SK-N-SH treated with all-trans-retinoic acid at 6 μM for 48 hours (cell line): ENCODE measurements at places on chromosomes 7 and 10.

- ATAC-seq: no peak
These were observed 6.8 kb upstream of the TRUB1 start for GRCh38 chr10:114931072-114931679.

GRCh38 chr7:116647290-116647689, 24.7 kb upstream of the MET start:
- no peak for ATAC-seq

GRCh38 chr10:129319934-129320333, 147.1 kb upstream of the MGMT start:
- ATAC-seq: no peak

DNA sequence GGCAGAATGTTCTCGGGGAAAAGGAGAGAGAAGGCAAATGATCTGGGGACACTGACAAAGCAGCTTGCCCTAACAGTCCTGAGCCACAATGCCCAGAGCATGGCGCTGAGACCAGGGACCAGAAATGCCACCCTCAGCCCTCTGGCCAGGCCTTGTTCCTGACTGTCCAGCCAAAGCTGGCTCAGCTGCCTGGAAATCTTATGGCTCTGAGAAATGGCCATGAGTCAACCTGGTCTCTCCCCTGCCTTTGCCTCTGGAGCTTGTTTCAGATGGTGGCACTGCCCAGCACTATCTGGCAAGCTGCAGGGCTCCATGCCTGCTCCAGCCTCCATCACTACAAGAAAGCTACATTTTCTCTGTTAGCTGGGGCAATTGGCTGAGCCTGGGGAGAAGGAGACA, 90.5 kb upstream of the PLXNA4 start:
- ATAC-seq: peak; percentile 37; the same call in 2 of the 3 replicates

DNA sequence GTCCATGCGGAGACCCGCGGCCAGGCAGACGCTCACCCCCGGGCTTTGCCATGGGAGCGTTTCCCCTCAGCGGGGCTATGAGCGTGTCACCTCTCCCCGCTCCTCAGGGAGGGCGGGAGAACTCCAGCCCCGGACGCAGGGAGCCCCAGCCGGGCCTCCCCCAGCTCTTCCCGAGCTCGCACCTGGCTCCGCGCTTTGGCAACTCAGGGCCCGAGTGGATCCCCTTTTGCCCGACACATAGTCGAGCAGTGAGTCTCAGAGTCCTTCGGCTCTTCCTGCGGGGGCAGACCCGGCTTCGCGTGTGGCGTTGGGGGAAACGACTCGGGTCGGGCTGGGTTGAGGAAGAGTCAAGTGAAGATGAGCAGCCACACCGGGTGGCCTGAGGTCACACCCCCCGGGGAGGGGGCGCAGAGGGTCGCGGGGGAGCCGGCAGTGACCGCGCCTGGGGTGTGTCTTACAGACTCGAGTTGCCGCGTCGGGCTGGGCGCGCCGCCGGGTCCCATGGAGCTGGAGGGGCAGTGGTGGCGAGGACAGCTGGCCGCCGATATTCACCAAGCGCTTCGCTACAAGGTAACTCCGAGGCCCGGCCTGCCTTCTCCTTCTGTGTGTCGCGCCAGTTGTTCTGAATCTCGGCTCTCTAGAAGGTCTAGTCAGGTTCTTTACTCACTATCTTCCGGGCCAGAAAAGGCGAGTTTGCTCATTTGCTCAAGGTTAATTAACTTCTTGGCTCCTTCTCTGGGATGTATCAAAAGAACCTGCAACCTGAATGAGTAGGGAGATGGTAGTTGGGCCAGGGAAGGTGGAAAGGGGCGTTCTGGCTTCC, 721 bp downstream of the CCNJ start:
- peak; percentile 68 for ATAC-seq

DNA sequence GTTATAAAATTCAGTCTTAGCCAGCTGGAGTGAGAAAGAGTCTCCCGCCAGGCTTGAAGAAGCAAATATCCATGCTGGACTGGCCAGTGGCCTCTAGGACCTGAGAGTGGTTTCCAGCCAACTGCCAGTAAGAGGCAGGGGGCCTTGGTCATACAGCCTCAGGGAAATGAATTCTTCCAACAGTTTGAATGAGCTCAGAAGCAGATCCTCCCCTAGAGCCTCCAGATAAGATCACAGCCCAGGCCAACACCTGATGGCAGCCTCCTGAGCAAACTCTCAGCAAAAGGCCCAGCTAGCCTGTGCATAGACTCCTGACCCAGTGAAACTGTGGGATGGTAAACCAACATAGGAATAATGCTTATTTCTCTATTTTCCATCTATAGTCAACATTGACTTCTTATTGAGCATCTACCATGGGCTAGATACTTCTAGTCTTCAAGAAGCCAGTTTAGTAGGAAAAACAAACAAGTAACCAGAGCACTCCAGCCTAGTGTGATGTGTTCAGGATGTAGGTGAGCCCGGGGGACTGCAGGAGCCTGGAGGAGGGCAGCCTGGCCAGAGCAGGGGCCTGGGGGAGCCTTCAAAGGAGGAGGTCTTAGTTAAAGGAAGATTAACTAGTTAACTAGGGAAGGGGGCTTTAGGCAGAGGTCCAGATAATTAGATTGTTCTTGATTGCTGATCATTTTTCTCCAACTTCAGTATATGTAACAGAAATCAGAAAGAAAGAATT, 115.4 kb upstream of the ADO start:
- no peak for ATAC-seq

DNA sequence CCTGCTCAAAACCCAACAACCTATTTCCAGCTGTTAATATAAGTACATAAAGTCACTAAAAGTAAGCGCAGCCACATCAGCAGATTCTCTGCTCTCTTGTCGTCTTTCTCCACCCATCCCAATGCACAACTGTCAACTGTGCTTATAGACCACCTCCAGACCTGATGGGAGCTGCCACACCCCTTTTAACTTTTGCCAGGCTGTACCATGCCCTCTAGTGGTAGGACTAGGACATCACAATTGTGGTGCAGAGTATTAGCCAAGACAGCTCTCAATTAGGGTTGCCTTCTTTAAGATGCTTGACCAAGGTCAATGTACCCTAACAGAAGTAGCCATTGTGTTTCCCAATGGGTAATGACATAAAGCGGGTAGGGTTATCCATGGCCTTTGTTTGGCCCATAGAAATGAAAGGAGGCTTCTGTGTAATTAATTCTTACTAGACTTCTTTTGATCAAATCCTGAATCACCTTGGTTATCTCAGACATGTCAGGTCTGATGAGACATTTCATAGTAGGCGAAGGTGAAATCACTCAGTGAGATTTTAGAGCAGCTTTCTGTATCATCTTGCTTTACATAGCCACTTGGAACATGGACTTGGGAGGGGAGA, 68.1 kb downstream of the SCRN1 start:
- ATAC-seq: peak; percentile 94

- ATAC-seq: no peak
These were observed 14.4 kb downstream of the ANTXRL start for GRCh38 chr10:46301056-46301645.

- ATAC-seq: no peak
These were observed 19.0 kb downstream of the HYAL4 start for GRCh38 chr7:123864012-123864411.

- ATAC-seq: no peak
These were observed 27.1 kb downstream of the CDHR3 start for GRCh38 chr7:105990141-105990540.

DNA sequence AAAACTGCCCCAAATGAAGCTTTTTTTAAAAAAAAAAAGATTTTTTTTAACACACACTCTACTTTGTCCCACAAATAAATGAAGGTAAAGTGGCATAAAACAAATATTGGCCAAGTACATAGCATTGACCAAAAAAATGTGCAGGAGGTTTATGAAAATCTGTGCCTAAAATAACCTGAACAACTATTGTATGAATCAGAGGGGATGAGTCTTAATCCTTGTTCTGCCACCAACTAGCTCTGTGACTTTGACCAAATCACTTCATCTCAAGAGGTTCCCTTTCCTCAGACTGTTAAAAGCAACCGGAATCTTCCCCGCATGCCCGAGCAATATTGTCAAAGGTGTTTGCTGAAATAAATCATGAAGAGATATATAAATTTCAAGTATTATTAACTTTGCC, 150.4 kb upstream of the NEBL start:
- ATAC-seq: no peak

DNA sequence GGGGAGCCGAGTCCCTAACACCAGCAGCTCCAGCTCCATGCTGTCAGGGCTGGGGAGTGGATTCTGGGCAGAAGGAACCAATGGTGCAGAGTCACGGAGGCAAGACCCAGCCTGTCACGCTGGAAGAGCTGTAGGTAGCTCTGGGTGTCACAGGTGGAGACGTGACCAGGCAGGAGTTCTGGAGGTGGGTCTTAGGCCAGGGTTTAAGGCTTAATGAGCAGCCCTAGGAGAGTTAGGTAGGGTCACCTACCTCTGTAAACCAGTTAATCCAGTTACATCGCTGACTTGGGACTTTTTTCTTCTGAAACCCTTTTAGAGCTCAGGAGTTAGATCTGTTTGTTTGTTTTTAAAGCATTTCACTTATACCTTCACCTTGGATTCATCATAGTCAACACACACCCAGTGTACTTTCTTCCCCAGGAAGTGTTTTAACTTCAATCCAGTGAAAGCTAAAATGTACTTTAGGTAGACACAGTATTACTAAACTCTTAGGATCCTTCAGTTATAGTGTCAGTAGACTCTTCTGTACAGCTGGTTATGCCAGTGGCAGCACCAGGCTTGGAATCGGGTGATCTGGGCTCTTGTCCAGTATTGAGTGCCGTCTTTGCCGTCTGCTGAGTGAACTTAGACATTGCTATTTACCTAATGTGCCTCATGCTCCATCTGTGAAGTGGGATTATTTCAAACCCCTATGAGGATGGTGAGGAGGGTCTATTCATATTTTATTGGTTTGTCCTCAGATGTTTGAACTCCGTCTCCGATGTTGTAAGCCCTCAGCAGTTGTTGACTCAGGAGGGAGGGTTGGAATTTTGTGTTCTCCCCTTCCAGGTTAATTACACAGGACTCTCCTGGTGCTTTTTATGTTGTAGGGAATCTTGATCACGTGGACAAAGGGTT, 31.0 kb downstream of the TACR2 start:
- no peak for ATAC-seq

DNA sequence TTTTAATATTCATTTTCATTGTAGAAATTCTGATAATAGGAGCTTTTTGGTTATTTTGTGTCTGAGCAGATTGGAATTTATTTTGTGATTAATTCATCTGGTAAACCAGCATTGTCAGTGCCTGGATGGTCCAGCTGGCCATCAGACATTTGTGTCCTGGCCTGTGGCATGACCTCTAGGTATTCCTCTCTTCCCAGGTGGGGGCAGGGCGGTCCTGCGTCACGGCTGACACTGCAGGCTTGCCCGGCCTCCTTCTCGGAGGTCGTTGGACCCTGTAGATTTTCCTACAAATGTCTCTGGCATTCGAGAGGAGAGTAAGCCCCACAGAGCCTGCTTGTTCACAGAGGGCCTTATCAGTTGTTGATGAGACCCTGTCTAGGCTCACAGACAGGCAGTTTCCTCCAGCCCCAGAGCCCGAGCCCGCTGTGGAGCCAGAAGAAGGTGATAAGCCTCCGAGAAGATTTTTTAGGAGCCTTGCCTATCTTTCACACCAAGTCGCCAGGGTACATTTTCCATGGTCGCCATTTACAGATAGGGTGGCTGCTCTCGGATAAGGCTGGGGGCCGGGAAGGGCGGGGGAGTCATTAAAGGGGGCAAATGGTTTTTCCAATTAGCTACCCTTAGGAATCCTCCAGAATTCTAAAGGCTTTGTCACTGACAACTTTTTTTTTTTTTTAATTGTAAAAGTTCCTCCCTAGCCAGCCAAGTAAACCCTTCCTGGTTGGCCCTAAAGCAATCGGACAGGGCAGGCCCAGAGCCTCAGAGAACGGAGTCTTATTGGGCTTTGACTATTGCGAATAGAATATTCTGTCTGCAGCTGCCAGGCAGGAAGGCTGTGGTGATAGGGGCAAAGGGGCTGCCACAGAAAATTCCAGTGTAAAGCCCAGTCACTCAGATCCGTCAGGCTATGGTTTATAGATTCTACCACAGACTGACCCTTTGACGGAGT, 78.1 kb upstream of the TBX20 start:
- ATAC-seq: no peak

DNA sequence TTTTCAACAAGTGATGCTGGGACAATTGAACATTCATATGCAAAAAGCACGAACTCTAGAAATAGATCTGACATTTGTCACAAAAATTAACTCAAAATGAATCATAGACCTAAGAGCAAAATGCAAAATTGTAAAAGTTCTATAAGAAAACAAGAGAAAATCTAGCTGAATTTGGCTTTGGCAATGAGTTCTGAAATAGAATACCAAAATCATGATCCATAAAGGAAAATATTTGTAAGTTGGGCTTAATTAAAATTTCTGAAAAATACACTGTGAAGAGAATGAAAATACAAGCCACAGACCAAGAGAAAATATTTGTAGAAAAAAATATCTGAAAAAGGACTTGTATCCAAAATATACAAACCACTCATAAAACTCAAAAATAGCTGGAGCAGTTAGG, 698.8 kb upstream of the CELF2 start:
- ATAC-seq: no peak

DNA sequence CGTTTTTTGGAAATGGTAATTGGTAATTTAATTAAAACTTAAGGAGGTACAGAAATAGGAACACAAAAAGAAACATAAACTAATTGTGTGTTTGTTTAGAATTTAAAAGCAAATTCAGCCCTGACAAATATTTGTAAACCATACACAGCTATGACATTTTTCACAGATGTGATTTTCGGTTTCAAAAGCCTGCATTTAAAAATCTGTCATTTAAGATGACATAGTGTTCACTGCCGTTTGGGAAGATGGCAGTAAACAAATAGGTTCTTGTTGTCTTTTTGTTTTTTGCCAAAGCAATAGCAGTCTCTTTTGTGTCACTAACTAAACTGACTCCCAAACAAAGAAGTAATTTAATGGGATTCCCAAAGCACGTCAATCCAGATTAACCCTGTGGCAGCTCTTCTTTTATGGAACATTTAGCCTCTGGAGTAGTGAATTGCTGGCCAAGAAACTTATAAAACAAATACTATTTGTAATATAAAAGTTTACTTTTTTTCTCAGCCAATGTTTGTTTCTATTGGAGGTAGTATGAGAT, 697.6 kb downstream of the PHTF2 start:
- no peak for ATAC-seq

DNA sequence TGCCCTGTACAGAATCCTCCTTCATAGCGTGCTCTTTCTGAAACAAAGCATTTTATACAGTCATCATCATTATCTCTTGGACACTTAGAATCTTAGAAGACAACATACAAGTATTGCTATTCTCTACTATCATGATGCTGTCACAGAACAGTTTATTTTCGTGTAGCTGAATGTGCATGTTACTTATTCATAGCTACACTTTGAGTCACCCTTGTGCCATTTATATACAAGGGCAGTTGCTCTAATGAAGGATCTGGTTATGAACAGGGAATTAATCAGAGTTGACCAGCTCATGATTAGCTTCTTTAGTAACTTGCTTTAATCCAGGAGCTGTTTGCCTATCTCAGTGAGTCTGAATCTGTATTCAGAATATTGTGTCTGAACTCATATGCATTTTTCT, 11.2 kb downstream of the CASP2 start:
- no peak for ATAC-seq

- no peak for ATAC-seq
These were observed 16.9 kb upstream of the REEP3 start for GRCh38 chr10:63504145-63504881.
